ENCODE measurements at places on chromosomes 4 and X. TPM values are rescaled to one million over a fixed set of nuclear protein-coding genes. Genes with fewer than 3 reads are reported as not detected.

DNA sequence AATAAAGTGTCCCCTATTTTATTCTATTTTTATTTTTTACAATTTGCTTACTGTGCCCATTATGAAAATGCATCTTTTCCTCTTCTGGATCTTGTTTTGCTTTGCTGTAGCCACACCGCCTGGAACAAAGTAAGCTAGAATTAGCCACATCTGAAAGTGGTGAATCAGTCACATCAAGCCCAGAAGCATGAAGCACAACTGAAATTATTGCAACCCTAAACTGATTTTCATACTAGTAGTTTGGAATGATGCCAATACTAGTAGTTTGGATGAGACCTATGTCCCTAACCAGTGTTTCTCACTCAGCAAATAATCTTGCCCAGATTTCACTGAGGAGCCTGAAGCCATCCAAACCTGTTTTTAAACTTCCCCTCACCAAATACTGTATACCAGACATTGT is 303.0 kb downstream of the EPHA5 start:
- DNase-seq, result no peak

DNA sequence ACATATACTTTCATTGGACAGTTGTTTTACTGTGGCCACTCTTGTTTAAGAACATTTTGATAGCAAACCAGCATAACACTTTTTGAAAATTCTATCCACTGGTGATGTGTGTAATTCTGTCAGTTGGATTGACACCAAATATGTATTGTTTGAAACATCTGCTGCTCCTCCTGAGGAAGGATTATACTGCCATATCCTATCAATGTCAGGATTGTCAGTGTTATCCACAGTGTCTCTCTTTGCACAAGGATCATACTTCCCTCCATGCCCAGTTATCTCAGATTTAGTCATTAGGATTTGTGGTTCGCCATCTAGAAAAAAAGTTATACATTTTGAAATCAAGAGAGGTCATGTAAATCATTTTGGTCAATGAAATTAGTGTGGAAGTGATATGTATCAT is 1859.6 kb downstream of the C4orf33 start:
- DNase-seq, result no peak

DNA sequence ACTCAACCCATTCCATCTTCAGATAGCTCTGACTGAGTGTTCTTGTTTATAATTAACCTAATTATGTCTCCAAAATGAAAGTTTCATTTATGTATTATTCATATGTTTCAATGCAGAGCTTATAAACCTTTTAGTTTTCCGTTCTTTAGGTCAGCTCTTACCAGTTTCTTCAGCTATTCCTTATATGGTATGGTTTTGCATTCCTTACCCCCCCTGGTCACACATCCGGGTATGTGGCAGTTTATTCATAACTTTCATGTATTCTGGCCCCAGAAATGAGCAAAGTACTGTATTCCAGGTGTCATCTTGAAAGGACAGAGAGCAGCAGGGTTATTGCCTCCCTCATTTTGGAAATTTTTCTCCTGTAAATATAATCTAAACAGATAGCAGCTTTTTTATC is 16.8 kb upstream of the IGSF1 start:
- DNase-seq, result no peak

DNA sequence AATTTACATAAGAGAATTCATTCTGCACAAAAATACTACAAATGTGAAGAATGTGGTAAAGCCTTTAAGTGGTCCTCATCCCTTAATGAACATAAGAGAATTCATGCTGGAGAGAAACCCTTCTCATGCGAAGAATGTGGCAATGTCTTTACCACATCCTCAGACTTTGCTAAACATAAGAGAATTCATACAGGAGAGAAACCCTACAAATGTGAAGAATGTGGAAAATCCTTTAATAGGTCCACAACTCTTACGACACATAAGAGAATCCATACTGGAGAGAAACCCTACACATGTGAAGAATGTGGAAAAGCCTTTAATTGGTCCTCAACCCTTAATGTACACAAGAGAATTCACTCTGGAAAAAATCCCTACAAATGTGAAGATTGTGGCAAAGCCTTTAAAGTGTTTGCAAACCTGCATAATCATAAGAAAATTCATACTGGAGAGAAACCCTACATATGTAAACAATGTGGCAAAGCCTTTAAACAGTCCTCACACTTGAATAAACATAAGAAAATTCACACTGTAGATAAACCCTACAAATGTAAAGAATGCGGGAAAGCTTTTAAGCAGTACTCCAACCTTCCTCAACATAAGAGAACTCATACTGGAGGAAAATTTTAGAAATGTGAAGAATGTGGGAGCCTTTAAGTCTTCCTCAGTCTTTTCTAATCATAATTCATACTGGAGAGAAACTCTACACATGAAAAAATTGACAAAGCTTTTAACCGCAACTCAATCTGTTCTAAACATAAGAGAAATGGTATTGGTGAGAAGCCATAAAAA is 37.4 kb downstream of the ZNF718 start:
- DNase-seq, result no peak

DNA sequence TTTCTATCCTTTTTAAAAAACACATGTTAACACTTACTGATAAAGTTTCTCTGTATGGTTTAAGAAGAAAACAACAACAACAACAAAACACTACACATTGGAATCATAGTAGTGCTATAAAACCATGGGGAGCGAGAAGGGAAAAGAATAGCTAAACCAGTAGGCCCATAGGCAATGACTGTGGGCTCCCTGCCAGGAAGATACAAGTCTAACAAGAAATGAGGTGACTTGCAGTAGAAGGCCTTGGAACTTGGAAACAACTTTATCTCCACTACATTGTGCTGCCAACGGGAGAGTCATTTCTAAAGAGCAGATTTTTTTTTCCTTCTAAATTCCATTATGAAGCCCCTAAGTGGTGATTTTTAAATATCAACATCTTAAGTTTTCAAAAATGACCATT is 78.0 kb downstream of the GPC4 start:
- no peak for DNase-seq

FSTL5 gene
- not detected for total RNA-seq

DNA sequence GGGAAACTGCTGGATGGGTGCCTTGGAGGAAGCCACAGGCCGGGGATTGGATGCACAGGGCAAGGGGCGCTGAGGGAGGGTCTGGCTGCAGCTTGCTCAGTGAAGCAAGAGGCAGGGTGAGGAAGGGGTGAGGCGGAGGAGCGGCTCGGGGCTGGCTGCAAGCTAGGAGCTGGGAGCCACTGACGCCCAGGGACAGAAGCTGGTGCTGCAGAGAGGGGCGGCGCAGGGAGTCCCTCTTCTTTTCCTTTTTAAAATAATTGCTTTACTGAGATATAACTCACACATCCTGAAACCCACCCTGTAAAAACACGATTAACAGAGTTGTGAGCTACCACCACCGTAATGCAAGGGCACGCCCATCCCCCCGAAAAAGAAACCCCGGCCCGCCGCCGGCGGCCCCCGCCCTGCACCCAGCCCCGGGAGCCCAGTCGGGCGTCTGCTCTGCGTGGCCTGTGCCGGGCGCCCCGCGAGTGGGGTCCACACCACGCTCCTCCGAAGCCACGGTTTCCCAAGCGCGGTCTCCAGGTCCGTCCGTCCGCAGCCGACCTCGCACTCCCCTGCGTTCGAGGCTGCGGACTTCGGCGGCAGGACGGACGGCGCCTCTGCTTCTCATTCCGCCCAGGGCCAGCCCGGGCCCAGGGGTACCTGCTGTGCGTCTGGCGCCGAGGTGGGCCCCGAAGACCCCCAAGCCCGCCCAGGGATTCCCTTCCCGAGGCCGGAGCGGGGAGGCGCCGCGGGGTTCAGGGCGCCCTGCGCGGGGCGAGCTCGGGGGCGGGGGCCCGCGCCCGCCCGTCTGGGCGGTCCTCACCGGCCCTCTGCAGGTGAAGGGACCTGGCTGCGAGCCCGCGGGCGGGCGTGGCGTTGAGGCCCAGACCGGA is 866 bp upstream of the UVSSA start:
- DNase-seq, result no peak

DNA sequence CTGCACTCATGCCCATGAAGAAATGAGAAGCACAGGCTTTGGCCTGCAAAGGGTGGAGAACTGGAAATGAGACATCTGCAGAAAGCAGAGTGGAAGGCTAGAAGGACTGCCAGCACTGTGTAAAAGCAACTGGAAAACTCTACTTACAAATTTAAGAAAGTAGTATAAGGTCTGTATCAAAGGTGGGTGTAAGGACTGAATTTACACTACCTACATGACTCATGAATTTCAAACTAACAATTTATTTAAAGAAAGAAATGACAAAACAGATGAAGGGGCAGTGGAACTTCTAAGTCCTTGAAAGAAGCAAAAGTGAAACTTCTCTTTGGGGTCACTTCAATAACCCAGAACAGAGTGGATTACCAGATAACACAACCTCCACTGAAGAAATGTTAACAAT is 71.2 kb downstream of the SLC10A7 start:
- no peak for DNase-seq

MAP9 gene
- total RNA-seq, result 5.1 TPM

- DNase-seq, result no peak
Observed at GRCh38 chr4:145619639-145619996, 433 bp downstream of the MMAA start.

DNA sequence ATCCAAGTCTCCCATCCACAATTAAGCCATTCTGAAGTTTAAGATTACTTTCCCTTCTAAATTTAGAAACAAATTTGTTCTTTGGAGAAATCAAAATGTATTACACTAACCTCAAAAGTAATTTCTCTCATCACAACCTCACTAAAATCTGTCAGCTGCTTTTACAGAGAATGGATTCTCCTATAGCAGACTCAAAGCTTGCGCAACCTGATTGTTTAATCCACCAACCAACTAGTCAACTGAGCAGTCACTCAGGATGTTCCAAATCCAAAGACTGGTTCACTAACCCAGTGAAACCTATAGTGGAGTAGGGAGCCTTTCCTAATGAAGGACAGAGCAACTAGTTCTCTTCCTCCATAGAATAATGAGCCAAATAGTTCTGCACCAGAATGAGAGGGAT is 44.3 kb downstream of the RCHY1 start:
- no peak for DNase-seq

PRKG2 gene
- 0.13 TPM for total RNA-seq

- no peak for DNase-seq
Observed at GRCh38 chr4:123659730-123660129, 263.1 kb downstream of the SPRY1 start.

TMEM31 gene
- not detected for total RNA-seq

PABPC1L2B gene
- total RNA-seq, result not detected

HS3ST1 gene
- total RNA-seq, result 1.1 TPM
